ENCODE measurements at places on chromosomes 7 and 10.

GRCh38 chr7:101436857-101437576 is 74.3 kb downstream of the COL26A1 start:
- DNase-seq, result no peak

DNA sequence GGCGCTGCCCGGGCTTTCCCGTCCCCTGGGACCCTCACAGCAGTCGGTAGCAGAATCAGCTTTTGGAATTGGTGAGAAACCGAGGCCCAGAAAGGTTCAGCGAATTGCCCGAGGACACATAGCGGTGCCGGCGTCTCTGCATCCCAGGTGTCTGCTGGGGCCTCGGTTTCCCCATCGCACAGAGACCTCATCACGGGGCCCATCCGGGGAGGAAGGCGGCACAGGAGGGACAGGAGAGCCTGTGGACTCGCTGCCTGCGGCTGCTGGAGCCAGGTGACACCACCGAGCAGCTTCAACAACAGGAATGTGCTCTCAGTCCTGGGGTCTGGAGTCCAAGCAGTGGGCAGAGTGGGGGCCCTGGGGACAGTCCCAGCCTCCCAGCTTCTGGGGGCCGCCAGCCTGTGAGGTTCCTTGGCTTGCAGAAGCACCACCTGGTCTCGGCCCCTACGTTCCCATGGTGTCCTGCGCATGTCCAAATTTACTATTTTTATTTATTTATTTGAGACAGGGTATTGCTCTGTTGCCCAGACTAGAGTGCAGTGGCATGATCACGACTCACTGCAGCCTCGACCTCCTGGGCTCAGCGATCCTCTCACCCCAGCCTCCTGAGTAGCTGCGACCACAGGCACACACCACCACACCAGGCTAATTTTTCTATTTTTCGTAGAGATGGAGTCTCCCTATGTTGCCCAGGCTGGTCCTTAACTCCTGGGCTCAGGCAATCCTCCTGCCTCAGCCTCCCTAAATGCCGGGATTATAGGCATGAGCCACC is 539 bp upstream of the COX19 start:
- no peak for DNase-seq

GRCh38 chr10:50574305-50574704 is 49.5 kb downstream of the SGMS1 start:
- no peak for DNase-seq

- no peak for DNase-seq
Observed at GRCh38 chr10:77005871-77006270, 631.7 kb downstream of the KCNMA1 start.

GRCh38 chr10:110007161-110007700 is 553 bp upstream of the ADD3 start:
- DNase-seq, result peak; percentile 63

DNA sequence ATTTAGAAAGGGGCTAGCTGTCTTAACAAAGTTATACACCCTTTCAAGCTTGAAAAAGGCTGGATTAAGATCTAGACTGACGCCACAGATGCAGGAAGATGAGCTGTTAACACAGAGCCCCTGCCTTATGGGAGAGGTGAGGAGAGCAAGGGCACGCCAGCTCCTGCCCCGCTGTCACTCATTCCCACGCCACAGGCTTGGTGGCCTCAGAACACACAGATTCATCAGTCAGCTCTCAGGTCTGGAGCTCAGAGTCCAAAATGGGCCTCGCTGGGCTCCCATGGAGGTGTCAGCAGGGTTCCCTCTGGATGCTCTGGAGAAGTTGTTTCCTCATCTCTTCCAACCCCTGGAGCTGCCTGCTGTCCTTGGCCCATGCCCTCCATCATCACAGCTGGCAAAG is 554.2 kb downstream of the TCERG1L start:
- no peak for DNase-seq

DNA sequence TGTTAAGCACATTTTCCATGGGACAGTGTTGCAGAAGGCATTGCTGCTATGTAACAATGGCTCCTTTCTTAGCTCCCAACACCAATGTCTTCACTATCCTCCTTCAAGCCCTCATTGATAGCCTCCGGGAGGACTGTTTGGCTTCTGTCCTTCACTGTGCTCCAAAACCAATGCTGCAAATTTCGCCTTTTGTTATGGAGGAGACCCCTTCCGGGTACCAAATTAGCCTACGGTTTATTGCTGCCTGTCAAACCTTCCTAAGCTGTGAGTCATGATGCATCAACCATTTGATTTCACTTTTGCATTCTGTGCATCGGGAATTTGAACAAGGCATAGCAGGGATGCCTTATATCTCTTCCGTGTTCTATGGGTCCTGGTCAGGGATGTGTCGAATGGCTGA is 432.9 kb downstream of the GATA3 start:
- DNase-seq, result no peak

- no peak for DNase-seq
Observed at GRCh38 chr7:143369678-143370651, 7.5 kb upstream of the FAM131B start.

- no peak for DNase-seq
Observed at GRCh38 chr10:128979405-128979804, 487.6 kb upstream of the MGMT start.

- DNase-seq, result no peak
Observed at GRCh38 chr7:636396-636795, 90.1 kb upstream of the DNAAF5 start.

DNA sequence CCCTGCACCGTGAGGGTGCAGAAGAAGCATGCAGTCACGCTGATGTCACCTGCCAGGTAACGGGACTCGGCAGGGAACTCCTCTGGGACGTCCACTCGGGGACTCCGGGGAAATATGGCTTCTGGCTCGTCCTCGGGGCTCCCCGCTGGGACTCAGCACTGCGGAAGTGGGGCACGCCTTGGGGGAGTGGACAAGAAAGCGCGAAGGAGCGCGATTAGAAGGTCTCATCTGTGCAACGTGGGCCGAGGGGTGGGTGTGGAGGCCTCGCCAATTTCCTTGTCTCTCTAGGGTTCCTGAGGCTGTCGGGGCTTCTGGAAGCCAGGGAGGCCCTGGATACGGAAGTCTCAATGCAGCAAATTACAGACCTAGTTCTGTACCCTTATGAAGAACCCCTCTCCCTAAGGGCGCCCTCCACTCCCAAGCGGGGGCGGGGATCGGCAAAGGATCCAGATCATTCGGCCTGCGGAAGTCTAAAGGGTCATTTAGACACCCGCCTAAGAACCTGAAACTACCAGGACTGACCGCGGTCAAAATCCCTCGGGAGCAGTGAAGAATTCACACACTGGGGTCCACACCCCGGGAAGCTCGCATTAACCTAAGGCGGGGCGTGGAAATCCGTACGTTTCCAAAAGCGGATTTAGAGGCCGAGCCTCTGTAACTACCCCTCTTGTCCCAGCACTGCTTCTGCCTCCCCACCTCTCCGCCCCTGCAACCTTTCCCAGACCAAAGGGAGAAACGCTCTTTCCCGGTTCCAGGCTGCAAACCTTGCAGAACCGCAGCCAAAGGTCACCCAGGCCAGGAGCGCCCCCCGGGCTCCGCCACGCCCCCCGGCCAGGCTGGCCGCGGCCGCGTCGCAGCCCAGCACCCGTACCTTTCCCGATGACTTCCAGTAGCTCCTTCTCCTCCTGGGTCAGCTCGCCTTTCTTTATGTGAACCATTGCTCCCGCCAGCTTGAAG is 640 bp downstream of the ANKMY2 start:
- peak; percentile 43 for DNase-seq

DNA sequence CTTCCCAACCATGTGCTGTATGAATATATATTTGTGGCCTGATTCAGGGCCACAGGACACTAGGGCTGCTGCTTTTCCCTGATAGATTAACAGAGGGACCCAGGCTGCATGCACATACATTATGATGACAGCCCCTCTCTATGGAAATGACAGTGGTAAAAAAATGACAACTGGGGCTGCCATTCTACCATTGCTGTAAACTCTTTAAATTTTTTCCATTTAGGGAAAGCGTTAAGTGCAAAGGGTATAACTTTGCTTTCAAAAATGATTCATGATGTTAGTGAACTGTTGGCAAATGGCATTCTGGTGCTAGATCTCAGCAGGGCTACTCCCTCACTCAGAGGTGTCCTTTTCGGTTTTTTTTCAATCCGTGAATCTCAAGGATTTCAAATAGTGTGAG is 4.2 kb downstream of the CTBP2 start:
- DNase-seq, result no peak

DNA sequence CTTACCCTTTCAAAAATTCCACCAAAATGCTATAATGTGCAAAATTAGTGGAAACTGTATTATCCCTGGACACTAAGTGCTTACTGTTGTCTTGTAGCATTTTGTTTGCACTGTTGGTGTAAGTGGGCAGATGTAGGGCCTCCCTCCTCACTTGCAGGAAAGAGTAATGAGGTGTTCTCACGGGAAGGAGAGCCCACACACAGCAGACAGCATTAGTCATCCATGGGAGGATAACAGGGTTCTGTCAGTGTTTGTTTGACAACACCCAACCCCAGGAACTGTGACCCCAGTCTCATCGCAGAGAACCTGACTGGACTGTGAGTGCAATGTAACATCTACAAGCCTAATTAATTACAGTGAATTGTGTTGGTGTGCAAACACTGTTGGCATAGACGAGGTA is 58.7 kb upstream of the VSTM2A start:
- no peak for DNase-seq

- no peak for DNase-seq
Observed at GRCh38 chr7:151125470-151125845, 39.2 kb downstream of the AGAP3 start.

DNA sequence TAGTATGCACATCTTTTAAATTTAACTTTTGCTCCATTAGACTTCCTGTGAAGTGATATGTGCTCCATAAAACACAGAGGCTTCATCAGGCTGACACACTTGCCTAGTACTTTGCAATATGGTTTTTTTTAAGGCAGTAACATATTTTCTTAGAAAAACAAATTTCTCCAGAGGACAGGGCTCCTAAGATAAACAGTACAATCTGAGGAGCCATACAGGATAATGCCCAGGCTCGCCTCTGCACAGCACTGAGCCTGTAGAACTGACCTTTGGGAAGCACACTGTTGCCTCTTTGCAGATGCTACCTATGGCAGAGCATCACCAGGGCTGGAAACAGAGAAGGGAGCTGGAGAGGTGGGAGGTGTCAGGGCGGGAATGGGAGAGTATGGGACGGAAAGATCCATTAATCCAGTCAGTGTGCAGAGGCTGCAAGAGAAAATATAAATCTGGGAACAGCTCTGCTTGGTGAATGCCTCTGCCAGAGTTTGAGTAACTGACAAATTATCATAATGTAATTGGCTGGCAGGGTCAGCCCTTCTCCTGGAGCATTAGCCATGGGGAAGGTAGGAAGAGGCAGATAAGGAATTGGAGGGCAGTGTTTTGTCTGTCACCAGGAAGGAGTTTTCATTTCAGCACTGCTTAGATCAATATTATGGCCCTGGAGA is 132.3 kb downstream of the CREB5 start:
- DNase-seq, result no peak

GRCh38 chr10:82668221-82668895 is 793.4 kb downstream of the NRG3 start:
- DNase-seq, result peak; percentile 31
